Mammary epithelial cell (primary cell): ENCODE measurements at places on chromosomes 2 and 18.

DNA sequence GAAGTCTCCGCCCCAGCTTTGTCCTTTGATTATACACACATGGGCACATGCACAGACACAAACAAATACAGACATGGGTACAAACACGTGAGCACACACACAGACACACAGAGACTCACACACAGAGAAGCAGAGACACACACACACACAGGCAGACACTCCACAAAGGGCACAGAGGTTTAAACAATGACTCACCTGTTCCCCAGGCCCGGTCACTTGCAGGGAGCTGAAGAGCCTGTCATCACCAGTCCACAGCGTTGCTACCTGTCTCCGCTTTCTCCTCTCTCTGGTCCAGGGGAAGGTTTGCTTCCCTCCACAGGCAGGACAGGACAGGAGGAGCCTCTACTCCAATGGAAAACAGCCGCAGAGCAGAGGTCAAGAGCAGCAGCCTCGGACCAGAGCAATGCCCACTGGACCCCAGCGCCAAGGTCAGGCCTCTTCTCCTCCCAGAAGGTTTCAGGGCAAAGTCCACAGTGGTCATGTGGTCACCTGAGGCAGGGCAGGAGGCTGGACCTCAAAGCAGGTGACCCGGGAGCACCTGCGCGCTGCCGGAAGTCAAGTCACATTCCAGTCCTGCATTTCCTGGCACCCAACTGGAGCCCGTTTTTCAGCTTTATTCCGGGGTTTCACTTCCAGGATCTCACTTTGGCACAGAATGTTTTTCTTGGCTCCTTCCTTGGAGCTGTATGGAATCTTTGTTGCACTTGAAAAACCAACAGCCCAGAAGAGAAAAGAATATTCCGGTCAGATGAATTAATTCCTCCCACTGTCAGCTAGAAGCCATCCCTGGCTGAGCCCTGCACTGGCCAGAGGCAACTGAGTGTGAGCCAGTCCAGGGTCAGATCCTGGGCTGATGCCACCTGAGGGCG, at the start of gene RAB17:
Gene RAB17, minus strand, starts transcription at position 463 of the 869 bp plus-strand sequence. CDS start 4,580 bp downstream, outside the sequence.
- peak; percentile 71 for DNase-seq

DNA sequence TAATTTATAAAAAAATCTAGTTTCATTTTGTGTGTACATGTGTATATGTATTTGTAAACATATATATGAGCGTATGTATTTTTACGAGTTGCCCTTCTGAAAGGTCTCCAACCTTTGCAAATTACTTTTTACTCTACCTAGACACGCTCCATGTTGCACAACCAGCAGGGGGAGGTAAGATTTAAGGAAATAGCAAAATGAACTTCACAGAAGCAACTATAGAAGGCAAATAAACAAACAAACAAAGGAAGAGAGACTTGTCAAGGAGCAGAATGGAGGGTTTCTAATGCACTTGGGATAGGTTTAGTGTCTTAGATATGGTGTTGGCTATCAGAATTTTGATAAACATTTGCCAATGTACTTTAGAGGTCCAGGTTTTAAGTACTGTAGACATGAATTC, 820.5 kb upstream of the POU3F3 start:
- no peak for DNase-seq

- DNase-seq = no peak
Measured at GRCh38 chr2:175984846-175985245, 17.2 kb downstream of the LNPK start.

- DNase-seq = no peak
Measured at GRCh38 chr2:2751715-2752315, 420.7 kb upstream of the MYT1L start.

DNA sequence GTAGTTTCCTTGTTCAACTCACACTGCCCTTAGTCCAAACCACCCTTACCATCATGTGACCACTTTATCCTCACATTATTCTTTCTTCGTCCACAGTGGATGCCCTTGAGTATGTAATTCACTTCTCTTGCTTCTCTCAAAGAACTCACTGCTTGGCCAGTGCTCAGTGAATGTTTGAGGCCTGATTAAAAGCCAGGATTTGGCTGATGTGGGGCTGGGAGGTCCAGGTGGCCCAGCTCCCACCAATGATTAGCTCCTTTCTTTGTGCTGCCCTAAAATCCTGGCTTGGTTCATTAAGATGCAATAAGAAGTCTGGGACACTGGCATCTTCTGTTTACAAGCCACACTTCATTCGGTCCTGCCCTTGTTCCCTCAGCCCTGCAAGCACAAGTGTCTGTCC, 97.8 kb upstream of the CELF4 start:
- DNase-seq = no peak

DNA sequence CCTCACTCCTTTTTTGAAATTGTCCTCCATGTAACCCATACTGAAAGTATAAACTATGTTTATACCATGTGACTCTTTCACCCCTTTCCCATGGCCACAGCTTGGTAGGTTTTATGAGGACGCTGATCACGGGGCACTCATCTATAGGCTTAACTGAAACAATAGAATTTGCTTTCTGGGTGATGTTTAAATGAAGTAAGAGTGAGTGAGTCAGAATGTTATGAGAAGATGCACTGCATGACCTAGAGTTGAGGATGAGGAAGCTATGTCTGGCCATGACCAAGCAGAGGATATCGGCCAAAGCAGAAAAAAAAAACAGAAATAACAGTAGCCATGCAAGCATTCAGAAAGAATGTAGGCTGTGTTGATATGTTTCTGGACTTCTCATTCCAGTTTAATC, 34.9 kb downstream of the SCN1A start:
- DNase-seq = peak; percentile 5

- no peak for DNase-seq
Measured at GRCh38 chr2:226813148-226813701, 13.6 kb upstream of the IRS1 start.

DNA sequence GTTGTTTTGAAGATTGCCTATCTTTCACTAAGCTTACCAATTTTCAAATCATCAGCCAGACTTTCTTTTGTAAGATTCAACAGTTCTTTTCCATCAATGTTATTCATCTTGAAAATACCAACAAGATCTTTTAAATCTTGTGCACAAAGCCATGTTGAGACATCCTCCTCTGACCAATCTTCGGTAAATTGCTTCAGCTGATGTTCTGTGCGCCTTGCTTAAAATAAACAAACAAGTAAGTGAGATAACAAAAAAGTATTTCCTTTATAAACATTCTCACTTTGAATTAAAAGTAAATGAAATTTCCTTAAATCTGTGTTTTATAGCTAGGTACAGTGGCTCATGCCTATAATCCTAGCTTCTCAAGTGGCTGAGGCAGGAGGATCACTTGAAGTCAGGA, 30.3 kb downstream of the WDSUB1 start:
- DNase-seq = no peak

DNA sequence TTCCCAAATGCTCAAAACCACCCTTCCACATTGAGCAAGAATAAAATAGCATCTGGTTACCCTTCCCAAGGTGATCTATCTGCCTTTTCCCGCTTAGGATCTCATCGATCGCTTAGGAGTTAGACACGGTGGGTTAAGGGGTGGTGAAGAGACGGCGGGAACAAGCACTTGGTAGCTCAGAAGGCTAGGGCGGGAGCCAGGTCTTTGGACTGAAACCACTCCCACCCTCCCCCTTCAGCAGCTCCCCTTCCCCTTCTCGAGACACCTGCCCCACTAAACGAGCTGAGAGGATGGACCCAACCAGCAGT, 513 bp downstream of the THOC1 start:
- DNase-seq = no peak

GRCh38 chr2:186256540-186256939, 229.5 kb upstream of the ZC3H15 start:
- peak; percentile 43 for DNase-seq

DNA sequence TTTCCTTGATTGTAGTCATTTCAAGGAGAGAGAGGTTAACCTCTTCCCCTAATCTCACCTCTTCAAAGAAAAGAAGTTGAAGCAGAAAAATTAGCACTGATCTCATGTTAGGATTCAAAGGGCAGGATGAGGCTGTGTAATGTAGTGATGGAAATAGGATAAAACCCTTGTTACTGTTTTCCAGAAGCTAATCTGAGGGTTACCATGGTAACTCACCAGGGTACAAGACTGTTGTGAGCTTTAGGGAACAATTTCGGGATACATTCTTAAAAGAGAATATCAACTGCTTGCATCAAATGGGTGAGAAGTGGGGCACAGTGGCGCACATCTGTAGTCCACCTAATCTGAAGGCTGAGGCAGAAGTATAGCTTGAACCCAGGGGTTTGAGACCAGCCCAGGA, 64.9 kb upstream of the SLC39A10 start:
- DNase-seq = no peak

DNA sequence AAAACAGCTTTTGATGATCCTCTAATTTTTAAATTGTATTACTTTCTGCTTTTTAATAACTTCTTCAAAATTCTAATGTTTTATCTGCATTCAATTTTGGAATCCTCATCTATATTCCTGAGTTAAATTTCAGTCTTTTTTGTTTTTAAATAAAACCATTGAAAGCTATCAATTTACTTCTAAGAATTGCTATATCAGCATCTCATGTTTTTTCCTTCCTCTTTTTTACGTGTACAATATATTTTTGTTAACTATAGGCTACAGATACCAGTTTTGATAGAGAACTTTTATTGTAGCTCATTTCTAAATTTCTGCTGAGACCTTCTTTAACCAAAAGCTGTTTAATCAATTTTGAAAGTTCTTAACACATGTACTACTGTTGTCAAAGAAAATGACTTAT, 84.5 kb downstream of the SS18 start:
- DNase-seq = no peak

DNA sequence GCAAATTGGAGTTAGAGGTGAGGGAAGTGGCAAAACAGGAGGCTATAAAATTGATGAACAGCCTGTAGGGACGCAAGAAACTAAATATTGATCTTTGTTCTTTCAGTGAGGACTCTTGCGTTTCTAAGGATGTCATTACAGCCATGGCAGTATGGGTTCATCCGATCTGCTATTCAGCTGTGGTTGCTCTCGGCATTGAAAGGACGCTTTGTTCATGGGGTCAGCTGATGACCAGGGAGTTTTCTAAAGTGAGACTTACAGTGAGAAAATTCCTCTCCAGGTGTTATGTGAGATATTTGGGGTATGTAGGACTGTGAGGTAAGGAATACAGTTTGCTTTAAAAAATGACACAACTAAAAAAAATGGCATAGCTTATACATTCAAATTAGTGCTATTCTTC, 52.7 kb upstream of the PELI1 start:
- peak; percentile 47 for DNase-seq

- DNase-seq = no peak
Measured at GRCh38 chr2:177533253-177533652, 140.7 kb downstream of the AGPS start.

DNA sequence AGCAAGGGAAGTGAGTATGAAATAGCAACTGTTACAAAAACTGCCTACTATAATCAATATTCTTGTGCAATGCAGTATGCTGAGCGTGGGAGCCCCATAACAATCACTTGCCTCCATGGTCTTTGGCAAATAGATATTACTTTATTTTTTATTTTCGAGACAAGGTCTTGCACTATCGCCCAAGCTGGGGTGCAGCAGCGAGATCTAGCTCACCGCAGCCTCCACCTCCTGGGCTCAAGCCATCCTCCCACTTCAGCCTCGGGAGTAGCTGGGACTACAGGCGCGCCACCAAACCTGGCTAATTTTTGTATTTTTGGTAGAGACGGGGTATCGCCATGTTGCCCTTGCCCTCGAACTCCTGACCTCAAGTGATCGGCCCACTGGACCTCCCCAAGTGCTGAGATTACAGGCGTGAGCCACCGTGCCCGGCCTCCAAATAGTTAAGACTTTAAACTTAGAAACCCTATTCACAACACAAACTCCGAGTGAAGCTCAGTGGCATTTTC, 1.2 kb upstream of the CCNT2 start:
- DNase-seq = no peak

- no peak for DNase-seq
Measured at GRCh38 chr18:11412811-11413210, 196.6 kb upstream of the SLC35G4 start.

GRCh38 chr2:121804997-121805765, 49.7 kb downstream of the TSN start:
- DNase-seq = no peak

GRCh38 chr2:127293386-127293747, 577 bp downstream of the ERCC3 start:
- peak; percentile 13 for DNase-seq

GRCh38 chr18:79911344-79912270, 39.8 kb downstream of the SLC66A2 start:
- no peak for DNase-seq

DNA sequence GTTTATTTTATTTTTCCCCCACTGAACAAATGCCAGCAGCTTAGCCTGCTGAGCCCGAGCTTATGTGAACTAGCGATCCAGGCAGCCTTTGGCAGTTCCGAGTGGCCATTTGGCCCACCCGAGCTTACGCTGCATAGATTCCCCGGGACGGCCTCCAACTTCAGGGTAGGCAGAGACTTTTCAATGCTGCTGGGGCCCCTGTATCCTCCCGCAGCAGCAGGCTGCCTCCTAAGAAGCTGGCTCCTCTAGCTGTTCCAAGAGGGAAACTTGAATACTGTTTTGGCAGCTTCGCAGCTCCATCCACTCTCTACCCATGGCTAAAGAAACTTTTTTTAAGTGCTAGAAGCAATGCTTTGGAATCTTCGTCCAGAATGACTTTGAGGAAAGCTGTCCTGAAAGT, 295.2 kb downstream of the SS18 start:
- no peak for DNase-seq

DNA sequence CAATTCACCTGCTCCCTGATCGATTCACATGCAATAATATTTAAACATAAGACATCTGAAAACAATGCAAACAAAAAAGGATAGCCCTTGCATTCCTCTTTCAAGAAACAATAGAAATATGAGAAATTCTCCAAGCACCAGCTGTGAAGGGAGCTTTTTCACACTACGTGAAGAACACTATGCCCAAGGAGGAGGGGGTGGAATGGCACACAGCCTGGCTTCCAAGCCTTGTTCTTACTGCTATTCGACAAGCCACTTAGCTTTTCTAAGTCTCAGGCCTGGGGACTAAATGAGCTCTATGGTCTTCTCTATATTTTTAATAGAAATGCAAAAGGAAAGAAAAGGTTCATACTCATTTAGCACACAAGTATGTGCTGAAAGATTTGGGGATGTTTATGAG, 92.2 kb upstream of the CHRNA1 start:
- DNase-seq = no peak

- no peak for DNase-seq
Measured at GRCh38 chr2:126899616-126900185, 1.0 kb downstream of the TEX51 start.

- DNase-seq = no peak
Measured at GRCh38 chr2:149000158-149000938, 38.2 kb upstream of the LYPD6B start.

- DNase-seq = no peak
Measured at GRCh38 chr18:55031979-55032378, 72.7 kb upstream of the CCDC68 start.

DNA sequence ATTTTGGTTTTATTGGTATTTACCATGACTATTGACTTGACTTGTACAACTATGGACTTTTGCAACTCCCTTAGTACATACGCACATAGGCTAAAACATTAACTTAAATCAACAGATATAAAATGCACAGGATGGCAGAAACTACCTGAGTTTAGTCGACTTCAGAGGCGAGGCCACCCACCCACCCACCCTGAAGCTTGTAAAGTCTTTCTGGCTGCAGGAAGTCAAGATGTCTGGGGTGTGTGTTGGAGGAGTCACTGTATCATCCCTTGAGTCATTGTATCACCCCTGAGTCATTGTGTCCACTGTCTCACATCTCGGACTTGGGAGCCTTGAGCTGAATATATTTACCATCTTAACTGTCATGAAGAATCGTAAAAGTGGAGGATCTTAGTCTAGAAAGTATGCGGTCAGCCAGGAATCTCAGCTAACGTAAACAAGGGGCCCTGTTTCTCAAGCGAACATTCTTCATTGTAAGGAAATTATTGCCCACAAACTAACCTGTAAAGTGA, 140.0 kb upstream of the ST6GAL2 start:
- no peak for DNase-seq
